ENCODE measurements at places on chromosomes 13 and 19. TPM values are rescaled to one million over a fixed set of nuclear protein-coding genes. Genes with fewer than 3 reads are reported as not detected.

Gene TRPC4
- total RNA-seq = 4.8 TPM

Gene NCR1
- total RNA-seq = not detected

Gene EDDM13
- not detected for total RNA-seq

Gene TEX26
- not detected for total RNA-seq

Gene KLK2
- total RNA-seq = not detected

Gene KHSRP
- 94.7 TPM for total RNA-seq

Gene KCTD12
- total RNA-seq = 5.0 TPM
